ENCODE measurements at places on chromosomes 1 and 21.
A peak's percentile ranks its signal among the peaks of the same experiment; 100 is the strongest.

DNA sequence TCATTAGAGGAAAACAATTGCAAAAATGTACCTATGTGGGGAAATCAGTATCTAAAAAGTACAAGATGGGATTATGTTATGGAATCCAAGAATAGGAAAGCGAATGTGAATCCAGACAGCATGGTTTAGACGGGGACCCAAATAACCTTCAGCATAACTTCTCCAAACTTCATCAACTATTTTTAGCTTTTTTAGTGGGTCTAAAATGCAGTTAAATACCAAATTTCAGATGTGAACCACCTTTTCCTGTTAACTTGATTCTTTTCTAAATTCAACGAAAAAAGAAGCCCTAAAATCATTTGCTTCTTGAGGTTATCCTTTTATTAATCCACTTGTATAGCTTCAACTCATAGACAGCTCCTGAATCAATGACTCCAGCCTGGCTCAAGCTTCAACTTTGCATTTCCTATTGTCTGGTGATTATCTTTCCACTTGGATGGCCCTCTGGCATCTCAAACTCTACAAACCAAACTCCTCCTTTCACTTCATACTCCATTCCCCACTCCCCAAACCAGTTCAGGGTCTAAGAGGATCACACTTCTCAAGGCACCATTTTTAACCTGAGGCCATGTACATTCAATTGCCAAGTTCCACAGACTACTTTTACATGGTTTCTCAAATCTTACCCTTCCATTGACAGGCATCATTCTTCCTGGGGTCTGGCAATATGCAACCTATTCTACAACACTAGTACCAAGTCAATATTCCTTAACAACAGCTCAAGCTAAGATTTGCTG, 7.4 kb downstream of the ERRFI1 start:
- no peak for DNase-seq

DNA sequence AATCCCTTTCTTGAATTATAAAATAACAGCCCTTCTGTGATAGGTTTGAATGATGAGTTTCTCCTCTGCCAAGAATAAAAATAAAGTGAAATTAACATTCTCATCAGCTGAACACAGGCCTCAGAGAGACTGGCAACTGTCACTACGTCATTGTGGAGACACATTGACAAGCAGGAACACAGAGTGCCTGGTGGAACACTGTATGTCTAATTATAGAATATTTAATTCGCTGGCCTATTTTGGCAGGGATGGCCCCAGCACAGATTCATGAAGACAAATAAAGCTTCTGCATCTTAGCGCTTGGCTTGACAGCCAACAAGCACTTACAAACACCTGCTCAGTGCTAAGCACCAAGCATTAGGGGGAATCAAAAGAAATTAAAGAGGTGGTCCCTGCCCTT, 52.0 kb upstream of the SMYD2 start:
- DNase-seq, result no peak

GRCh38 chr1:201763455-201764140, 65.4 kb upstream of the IPO9 start:
- no peak for DNase-seq

DNA sequence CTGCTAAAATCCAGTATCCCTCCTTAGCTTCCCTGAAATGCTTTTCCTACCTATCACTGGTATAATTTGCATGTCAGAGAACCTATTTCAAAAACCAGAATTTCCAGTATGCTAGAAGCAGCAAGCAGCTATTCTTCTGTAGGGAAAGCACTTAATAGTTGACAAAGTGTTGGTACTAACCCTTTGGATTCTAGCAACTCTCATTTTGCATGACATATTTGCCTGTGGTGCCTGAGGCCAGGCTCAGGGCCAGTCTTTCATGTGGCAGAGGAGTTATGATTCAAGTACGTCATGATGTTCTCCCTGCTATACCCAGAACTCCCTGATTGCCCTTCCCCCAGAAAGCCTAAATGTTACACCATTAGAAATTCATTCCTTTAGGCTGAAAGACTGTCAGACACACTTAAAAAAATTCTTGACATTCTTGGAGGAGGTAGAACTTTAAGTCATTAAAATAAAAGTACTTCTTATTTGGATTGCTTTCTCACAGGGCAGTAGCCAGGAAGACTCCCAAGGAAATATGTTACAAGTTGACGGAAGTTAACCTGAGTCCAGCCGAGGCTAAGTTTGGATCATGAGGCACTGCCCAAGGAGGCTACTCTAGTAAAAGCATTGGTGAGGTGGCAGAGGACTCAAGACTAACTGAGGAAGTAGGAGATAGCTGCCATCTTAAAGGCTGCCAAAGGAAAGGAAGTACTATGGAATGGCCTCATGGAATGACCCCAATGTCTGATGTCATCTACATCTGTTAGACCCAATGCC, 298.4 kb upstream of the SPAG17 start:
- DNase-seq, result no peak

DNA sequence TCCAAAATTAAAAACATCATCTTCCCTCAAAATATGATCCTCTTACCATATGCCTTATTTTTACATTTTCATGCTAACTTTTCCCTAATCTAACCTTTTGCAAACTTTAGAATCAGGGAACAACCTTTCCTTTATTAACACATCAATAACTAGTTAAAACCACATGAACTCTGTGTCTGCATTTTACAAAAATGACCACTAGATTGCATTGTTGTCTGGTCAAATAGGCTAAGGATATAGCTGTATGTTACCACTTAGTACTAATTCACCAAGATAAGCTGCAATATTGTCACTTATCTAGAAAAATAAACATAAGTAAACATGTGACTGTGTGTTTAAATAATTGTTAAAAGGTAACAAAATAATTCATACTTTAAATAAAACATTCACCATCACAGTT, 82.3 kb downstream of the DENND1B start:
- DNase-seq, result no peak

DNA sequence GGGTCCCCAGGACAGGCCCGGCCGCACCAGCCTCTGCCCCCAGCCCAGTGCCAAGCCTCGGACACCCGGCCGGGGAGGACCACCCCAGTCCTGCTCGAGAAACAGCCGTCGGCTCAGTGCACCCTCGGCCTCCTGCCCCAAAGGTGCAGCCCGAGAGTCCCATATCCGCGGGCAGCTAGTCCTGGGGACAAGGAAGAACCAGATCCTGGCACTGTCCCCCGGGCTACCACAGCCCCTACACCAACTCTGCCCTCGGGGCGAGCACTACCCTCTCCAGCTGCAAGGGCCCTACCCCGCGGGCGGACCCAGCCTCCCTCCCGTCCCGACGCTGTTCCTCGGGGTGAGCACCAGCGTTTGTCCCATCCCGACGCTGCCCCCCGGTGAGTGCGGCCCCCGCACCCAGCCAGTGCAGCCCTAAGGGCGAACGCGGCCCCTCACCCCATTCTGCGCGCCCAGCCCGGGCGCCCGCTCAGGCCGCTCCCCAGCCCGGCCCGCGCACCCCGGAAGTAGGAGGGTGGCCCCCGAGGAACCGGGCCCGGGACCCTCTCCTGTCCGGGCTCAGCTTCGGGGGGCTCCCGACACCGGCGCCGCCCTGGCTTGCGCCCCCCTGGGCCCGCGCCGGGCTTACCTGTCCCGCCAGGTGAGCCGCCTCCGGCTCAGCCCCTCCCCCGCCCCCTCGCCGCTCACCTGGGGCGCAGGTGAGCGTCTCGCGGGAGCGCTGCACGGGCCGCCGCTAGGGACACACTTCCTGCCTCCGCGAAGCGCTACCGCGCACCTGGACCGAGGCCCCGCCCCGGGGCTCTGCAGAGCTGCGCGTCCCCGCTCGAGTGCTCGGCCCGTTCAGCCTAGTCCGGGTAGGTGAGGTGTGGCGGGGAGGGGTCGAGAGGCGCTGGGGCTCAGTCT, at the start of gene KDF1:
Gene KDF1, minus strand, starts transcription at position 747 of the 903 bp plus-strand sequence. CDS start 8,088 bp downstream, outside the sequence.
- peak; percentile 35 for DNase-seq

DNA sequence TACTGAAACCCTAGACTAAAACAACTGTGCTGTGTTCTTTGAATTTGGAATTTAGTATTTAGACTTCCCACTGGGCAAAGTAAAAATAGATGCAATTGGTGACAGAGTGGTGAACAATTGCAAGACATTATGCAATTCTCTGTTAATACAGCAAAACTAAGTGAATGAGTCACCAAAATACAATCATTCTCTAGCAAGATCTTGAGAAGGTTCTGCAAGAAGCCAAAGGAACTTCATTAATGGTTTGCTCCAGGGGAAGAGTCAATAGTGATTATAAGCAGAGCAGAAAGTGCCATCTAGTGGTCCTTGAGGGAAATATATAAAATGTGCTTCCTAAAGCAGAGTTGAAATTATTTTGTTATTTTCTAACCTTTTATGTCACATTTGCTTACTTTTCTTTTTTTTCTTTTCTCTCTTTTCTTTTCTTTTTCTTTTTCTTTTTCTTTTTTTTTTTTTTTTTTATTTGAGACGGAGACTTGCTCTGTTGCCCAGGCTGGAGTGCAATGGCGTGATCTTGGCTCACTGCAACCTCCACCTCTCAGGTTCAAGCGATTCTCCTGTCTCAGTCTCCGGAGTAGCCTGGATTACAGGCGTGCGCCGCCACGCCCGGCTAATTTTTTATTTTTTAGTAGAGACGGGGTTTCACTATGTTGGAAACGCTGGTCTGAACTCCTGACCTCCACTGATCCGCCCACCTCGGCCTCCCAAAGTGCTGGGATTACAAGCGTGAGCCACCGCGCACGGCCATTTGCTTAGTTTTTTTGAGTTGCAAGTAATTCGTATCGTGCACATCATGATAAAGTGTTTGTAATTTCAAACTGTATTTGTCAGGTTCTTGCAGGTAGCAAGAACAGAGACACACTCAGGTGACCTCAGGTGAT, 99.2 kb downstream of the CTH start:
- DNase-seq, result peak; percentile 25

DNA sequence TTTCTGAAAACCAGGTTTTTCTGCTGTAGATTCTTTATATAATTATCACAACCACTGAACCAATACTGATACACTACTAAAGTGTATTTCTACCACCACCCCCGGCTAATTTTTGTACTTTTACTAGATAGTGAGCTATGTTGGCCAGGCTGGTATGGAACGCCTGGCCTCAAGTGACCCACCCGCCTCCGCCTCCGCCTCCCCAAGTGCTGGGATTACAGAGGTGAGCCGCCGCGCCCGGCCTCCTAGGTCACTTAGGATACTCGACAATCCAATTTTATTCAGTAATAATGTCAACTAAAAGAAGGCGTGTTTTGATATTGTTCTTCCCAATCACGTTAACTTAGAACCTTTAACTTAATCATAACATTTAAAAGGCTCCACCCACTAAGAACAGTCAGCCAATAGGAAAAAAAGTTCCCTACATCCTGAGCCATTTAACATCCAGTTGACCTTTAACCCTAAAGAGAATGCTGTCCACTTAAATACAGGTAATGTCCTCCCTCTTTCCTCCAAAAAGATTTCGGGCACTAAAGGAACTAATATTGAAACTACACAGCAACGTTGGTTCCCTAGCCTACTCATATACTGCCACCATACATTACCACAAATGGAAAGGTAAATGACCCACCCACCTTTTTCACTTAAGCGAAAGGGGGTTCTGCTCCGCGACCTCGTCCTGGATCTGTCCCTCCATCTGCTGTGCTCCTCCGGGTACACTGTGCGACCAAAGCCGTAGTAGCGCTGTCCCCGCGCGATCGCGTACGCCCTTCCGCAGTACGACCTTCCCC, 1.2 kb downstream of the RSRP1 start:
- DNase-seq, result no peak

DNA sequence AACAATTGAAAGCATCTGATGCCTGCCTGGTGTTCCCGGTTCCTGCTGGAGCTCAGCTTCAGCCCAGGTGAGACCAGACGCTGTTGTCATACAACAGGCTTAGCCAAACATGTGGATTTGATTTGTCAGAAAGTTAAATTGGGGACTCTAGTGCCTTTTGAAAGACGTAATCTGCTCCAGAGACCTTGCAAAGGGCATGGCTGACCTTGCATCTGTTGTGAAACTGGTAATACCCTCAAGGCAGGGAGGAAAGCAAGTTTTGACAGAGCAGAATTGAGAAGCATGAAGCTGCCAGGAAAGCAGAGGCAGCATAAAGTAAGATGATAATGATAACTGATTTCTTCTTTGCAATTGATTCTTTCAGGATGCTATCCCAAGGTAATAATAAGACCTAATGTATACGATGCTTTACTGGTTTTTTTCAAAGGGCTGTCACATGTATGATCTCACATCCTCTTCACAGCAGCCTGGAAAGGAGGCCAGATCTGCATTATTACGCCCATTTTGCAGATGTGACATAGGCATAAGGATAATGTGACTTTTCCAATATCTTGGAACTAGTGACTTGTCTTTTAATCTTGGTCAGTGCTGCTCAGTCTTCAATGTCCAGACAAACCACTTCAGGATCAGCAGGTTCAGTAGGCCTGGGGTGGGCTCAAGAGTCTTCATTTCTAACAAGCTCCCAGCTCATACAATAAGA, 24.7 kb upstream of the CNN3 start:
- DNase-seq, result no peak

GRCh38 chr1:116001739-116002487, 25.6 kb downstream of the SLC22A15 start:
- no peak for DNase-seq

- DNase-seq, result no peak
These were observed 158.8 kb downstream of the TOMM20 start for GRCh38 chr1:234969581-234970400.

DNA sequence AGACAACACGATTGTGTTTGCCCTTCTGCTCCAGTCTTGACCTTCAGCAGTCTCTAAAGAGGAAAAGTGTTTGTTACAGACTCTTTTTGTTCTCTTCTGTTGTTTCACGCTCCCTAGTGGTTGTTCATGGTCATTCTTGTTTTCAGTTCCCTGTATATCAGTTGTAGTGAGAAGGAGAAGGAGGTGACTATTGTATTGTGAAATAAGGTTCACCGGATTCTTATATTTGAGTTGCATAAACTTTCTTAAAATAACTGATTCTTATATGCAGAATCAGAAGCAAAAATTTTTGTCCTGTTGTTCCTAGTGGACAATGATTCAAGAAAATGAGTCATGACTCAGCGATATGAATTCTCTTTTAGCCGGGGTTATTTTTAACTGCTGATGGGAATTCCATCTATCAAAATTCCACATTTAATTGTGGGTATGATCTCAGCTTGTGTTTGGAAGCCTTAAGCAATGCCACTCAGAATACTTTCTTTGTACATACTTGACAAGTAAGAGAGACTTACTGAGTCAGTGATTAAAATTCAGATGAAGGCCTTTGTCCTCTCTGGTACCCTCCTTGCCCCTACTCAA, 152.2 kb downstream of the CLEC20A start:
- DNase-seq, result no peak

- no peak for DNase-seq
These were observed 997 bp downstream of the CASZ1 start for GRCh38 chr1:10795276-10796021.

GRCh38 chr1:247747616-247748015, 325 bp downstream of the OR14A2 start:
- DNase-seq, result no peak

DNA sequence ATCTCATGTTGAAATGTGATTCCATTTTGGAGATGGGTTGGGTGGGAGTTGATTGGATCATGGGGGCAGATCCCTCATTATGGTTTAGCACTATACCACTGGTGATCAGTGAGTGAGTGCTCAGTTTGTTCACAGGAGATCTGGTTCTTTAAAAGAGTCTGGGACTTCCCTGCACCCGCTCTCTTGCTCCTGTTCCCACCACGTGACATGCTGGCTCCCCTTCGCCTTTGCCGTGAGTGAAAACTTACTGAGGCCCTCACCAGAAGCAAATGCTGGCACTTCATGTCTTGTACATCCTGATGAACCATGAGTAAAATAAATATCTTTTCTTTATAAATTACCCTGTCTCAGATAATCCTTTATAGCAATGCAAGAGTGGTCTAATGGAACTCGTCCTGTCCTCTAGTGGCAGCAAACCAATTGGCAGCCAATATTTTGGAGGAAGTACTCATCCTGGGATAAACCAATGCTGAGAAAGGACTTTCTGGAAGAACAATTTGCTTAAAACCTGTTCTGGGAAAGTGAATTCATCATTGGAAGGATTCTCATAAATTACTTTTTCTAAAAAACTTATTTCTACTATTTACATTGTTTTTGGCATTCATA, 27.8 kb upstream of the CYP4A11 start:
- DNase-seq, result no peak
